ENCODE measurements at places on chromosomes 2 and 18.

- DNase-seq, result no peak
Observed at GRCh38 chr2:218093879-218094278, 24.8 kb downstream of the RUFY4 start.

DNA sequence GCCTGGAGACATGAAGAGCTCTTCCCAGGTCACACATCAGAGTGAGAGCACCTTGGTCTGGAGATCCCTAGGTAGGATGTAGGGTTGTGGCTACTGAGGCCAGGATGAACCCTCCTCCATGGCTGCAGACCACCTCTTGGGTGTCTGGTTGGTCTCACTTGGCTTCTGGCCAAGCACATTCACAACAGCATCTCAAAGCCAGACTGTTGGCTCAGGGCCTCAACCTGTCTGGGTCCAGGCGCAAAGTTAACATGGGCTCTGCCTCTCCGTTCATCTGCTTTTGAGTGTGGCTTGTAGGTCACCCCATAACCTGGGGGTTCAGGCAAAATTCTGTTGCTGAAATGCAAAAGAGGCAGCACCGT lies 40.1 kb downstream of the RHOB start:
- no peak for DNase-seq

DNA sequence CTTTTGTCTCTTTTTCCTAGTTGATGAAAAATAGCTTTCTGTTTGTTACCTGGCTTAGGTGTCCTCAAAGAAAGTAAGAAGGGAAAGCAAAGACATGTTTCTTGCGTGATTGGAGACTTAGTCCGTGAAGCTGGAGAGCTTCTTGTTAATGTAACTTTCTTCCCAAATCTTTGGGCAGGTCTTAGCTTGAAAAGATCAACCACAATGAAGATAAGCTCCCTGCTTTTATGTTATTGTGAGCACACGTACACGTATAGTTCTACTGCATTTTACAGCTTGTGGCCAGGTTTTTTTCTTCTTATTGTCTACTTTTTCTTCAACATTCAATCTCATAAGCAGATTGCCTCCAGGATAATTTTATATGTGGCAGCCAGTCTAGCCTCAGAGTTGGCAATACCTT lies 99.8 kb downstream of the DIS3L2 start:
- DNase-seq, result no peak

DNA sequence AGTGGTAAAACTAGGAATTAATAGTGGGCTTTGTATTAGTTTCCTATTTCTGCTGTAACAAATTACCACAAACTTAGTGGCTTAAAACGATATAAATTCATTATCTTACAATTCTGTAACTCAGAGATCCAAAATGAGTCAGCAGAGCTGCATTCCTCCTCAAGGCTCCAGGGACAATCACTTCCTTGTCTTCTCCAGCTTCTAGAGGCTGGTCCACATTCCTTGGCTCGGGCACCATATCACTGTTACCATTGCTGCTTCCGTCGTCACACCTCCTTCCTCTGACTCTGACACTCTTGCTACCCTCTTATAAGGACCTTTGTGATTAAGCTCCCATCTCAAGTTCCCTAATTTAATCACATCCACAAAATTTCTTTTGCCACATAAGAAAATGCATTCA lies 567.8 kb upstream of the KLHL29 start:
- DNase-seq, result peak; percentile 95

DNA sequence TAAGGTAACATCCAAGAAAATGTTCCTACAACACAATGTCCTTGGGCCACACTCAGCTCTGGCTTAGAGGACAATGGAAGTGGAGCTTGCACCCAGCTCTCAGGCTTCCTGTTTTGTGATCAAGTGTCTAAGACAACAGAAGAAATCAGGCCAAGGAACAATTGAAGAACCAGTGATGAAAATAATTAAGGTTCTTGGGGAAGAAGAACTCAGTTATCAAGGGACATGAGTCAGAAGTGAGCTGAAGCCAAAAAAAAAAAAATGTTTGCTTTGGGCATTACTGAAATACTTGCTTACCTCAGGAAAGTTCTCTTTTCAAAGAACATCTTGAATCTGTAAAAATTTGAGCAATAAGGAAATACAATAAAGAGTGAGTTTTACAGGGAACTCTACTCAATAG lies 299.0 kb downstream of the FBXO15 start:
- DNase-seq, result peak; percentile 83
